ENCODE measurements at places on chromosomes 3 and 15.

DNA sequence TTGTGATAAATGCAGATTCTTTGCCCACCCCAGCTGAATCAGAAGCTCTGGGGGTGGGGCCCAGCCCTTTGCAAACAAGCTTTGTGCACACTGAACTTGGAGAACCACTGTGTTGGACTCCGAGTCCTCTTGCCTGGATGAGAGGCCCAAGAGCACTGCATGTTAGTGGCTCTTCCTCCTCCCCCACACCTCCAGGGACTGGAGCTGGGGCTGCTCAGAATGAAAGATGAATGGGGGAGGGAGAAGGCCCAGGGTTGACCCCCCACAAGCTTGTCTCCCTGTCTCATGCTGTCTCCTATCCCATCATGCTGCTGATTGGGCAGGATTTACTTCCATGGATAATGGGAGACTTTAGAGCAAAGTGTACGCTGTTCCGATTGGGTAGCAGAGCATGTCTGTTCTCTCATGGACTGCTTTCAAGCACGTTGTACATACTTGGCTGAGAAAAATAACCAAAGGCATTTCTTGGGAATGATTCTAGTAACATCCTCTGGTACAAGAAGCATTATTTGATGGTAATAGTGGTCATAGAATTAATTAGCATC lies 99.6 kb downstream of the PGPEP1L start:
- no peak for DNase-seq

- DNase-seq = no peak
Measured at GRCh38 chr15:35393398-35393797, 152.6 kb downstream of the DPH6 start.

GRCh38 chr3:195762611-195763010 lies 41.8 kb downstream of the MUC20 start:
- no peak for DNase-seq

DNA sequence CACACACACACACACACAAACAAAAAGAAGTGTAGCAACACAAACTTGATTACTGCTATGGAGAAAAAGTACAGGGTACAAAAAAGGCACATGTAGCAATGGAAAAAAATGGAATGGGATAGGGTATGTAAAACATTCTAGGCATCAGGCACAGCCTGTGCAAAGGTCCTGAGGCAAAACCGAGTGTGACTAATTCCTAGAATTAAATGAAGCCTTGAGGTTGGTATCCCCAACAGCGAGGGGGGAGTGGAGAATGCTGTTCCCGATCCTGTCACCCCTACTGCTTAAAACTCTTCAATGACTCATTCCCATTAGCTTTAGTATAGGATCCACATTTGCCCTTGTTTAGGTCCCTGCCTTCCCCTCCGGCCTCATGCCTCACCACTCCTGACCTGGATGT lies 37.9 kb downstream of the RHCG start:
- no peak for DNase-seq

- no peak for DNase-seq
Measured at GRCh38 chr15:57607570-57608000, 15.9 kb downstream of the MYZAP start.

DNA sequence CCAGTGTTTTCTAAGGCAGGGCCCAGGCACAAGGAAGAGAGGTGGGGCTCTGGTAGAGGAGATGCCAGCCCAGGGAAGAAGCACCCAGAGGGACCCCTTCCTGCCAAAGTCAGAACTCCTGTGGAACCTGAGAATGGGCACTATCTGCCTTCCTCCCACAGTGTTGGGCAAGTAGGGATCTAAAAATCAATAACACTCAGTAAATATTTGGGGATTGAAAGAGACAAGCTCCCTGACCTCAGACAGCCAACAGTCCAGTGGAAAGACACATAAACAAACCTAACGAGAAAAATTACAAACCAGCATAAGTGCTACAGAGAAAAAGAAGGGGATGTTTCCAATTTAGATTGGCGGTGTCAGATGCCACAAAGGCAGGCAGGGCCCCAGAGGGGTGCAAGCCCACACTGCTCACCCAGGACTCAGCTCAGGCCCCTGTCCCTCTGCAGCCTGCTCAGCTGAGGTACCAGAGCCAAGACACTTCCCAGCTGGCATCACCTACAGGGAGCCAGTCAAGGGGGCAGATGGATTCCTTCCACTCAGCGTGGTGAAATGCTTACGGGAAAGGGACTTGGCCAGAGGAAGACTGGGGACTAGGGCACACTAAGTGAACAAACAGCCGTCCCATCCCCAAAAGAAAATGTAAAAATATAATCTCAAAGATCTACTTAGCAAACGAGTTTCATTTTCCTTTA lies 15.9 kb downstream of the ADCY5 start:
- DNase-seq = no peak

DNA sequence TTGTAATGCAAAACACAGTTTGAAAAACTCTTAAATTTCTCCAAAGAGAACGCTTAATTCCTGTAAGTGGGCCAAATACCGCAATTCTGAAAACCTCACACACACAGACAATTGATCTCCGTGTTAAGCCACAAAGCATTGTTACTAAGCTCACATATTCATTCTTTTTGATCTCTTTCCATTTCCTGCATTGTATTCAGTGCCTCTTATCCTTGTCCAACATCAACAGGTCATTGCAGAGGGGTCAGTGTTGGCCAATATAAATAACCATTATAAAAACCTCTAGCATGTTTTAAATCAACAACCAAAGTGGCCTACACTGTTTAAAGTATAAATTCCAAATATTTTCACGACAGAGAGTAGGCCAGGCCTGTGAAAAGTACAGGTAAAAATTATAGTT lies 171.1 kb downstream of the PDZRN3 start:
- DNase-seq = no peak

GRCh38 chr3:149003653-149004305 lies 12.4 kb downstream of the GYG1 start:
- no peak for DNase-seq

DNA sequence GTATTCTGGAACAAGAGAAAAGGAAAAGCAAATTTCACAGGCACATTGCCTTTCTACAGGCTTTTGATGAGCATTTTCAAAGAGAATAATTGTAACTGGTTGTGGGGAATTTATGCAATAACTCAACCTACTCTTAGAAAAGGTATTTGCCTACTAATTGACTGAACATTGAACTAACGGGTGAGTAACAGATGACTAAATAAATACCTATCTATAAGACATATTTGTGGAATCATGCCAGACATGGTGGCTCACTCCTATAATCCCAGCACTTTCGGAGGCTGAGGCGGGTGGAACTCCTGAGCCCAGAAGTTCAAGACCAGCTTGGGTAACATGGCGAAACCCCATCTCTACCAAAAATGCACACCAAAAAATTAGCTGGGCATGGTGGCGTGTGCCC lies 367.7 kb downstream of the CGGBP1 start:
- no peak for DNase-seq

DNA sequence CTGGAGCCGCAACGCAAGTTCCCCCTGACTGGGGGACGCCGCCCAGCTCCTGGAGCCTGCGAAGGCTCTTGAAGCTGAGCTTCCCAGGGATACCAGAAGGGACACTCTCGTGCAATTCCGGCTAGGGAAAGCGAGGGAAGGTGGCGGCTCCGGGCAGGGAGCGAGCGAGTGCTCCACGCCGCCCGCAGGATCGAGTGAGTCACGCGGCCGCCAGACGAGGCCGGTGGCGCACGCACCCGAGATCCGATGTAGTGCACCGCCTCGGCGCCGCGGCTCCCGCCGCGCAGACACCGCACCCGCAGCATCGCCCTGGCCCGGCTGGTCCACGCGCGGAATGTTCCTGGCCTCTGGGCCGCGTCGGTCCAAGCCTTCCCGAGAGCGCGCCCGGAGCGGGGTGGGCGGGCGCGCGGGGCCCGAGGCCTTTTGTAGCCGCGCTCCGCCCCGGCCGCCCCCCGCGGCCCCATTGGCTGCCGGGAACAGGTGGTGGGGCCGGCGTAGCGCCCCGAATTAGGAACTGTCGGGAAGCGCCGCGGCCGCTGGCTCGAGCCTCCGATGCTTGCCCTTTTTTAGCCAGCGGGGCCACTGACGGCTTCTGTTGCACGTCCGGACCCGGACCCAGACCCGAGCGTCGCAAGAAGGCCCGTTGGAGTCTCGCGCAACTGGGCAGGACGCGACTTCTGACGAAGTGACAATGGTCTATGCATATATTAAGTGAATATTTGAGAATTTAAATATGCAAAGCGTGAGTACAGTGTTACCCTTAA lies at the start of gene GATM:
TSS of gene GATM (minus strand) at position 396 of the 764 bp plus-strand sequence. CDS start at position 305, 91 bp downstream.
- DNase-seq = peak; percentile 77

DNA sequence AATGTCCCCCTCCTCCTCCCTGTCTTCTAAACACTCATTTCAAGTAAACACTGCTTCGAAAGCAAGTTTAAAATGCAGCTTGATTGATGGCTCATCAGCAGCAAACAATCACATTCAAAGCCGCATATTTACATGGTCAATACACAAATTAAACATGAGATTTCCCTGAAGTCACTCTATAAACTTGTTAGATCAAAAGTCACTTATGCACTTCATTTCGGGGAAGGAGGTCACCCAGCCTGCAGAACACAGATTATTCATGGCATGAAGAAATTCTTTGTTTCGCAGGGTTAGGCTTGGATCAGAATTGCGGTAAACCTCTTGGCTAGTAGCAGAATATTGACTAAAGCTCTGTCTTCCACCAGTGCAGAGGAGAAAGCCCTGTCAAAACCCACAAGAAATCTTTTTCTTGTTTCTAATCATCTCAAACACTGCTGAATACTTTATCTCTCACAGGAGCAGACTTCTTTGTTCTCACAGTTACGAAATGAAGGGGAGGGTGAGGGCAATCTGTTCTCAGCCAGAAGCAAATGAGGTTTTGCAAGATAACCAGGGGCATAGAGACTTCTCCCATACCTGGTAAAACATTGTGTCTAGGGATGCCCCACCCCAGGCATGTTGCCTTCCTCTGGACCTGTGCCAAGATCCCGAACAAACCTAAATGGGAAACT lies 133.3 kb upstream of the CHL1 start:
- no peak for DNase-seq

DNA sequence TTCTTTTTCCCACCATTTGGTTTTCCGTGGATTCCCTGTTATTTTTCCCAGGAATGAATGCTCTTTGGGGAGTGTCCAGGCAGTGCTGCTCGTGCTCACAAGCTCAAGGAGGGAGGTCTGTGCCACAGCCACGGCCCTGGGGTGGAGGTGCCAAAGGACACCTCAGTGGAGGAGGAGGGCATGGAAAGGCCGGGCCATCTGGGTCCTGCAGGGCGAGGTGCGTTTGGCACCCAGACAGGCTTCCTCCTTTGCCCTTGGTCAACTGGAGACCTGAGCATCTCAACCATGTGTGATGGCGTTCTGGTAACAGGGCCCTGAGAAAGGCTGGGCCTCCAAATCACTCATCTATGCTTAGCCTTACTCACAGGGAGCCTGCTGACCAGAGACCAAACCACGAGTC lies 25.4 kb downstream of the KY start:
- DNase-seq = no peak
